ENCODE measurements at places on chromosomes 11 and 22.

DNA sequence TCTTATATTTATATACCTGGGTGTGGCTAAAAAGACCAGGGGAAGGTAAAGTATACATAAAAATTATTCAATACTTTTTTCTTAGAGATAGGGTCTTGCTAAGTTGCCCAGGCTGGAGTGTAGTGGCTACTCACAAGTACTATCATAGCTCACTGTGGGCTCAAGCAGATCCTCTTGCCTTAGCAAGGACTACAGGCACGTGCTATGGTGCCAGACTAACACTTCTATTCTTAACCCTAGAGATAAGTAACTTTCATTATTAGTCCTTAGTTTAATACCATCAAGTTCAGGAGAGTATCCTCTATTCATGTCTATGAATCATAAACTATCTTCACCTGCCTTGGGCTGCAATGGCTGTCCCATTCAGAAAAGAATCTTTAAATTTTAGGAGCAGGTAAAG lies 11.9 kb downstream of the FCHSD2 start:
- DNase-seq = no peak

DNA sequence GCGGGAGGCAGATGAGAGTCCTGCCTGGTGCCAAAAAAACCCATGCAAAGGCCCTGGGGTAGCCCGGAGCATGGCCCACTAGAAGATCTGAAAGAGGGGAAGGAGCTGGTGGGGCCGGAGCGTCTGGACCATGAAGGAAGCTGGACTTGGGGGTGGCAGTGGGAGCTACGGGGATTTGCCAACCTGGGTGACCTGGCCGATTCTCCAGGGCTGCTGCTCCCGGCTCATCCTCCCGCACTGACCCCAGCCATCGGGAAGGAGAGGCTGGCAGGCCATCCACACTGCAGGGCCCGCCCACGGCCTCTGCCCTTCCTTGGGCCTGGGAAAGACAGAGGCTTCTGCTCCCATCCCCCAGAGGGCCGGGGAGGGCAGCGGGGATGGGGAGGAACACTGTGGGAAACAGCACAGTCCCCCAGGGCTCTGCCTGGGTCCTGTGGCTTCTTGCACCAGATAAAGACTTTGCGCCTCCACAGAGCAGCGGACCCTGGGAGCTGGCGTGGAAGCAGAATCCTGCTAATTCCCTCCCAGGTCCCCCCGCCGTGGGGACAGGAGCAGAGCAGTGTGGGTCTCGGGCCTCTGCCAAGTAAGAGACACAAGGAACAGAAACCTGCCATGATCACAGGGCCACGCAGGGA lies 87.1 kb upstream of the LINC01488 start:
- peak; percentile 43 for DNase-seq

DNA sequence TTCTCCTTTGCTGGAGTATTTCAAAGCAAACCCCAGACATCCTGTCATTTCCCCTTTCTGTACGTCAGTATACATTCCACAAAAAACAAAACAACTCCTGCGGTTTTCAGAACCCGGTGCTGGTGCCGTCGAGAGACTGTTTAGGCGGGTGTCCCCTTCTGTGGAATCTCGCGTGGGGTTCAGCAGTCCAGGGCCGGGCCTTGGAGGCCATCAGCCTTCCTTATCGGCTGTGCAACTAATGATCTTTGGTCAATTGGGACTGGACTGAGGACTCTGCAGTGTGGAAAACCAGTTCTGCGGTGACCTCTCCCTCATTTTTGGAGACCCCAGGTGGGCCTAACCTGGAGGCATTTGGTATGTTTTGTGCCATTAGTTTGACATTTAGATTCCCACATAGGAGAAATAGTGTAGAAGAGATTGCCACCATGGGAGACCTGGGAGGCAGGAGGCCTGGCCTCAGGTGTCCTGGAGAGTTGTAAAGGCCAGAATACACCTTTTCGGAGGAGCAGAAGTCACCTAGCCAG lies 84.4 kb downstream of the TBC1D22A start:
- no peak for DNase-seq

GRCh38 chr11:87007963-87008362 lies 29.8 kb upstream of the TMEM135 start:
- DNase-seq = no peak

GRCh38 chr11:57073128-57073527 lies 84.4 kb downstream of the OR5AK2 start:
- no peak for DNase-seq

DNA sequence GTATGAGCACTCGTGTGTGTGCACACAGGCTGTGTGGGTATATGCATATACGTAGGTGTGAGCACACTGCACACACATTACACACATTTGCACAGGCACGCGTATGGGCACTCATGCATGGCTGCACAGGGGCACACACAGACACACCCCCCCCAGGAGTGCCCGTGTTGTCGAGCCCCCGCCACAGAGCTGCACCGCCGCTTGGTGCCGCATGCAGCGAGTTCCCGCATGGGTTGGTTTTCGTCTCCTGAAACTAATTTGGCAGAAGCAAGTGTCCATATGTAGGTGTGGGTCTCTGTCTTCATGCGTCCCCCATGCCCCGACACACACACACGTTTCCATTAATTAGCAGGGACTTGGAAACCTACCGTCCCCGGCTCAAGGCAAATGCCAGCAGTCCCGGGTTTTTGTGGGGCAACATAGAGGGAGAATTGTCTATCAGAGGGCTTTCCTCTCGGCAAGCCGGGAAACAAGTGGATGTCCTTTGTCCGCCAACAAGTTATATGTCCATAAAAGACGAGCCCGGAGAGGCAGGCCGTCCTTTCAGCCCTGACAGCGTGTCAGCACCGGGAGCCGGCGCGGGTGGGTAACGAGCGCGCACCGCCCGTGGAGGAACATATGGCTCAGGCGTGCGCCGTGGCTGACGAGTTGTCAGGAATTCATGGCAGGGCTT lies 1291.7 kb downstream of the BRD1 start:
- DNase-seq = no peak

GRCh38 chr22:50599816-50600455 lies 657 bp upstream of the MAPK8IP2 start:
- no peak for DNase-seq

DNA sequence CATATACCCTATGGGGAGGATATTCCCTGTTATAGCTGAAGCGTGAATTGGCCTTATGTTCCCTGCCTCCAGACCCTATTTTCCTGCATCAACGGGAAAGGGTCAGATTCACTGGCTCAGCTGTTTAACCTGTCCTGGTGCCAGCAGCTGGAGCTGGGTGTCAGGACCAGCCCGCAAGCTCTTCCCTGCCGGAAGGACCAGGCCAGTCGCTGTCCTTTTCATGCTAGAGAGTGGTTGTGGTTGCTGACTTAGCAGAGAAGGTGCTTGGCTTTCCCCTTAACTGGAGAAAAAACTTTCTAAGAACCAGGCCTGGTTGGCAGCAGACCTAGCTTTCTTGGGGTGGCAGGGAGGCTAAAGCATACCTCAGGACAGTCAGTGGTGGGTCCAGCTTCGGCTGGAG lies 5.2 kb upstream of the SREBF2 start:
- DNase-seq = no peak

DNA sequence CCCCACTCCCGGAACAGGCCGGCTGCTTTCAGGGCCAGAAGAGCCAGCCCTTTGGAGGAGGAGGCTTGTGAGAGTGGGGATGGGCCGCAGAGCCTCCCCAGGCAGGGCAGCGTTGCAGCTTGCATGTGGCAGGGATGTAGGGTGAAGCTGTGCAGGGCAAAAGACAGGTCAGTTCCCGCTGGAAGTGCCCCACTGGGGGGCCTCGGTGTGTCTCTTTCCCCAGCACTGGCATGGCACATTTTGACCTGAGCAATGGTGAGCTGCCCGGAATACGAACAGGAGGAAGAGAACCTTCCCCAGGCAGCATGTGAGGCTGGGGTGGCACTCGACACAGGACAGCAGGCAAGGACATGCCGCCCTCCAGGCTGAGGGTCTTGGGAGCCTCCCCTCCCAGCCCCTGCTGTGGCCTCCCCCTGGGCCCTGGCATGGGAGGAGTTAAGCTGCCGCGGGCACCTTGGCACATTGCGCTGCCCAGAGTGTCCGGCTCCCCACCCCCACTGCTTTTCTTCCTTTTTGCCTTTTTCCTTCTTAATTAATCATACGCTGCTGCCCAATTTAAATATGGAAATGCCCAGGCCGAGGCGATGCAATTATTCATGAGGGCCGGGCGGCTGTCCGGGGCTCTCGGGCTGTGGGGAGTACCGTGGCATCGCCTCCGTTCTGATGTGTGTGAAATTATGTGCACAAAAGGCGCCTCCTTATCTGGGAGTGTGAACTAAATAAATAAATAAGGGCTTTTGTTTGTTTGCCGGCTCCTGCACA lies 76.0 kb upstream of the WNT7B start:
- peak; percentile 54 for DNase-seq

DNA sequence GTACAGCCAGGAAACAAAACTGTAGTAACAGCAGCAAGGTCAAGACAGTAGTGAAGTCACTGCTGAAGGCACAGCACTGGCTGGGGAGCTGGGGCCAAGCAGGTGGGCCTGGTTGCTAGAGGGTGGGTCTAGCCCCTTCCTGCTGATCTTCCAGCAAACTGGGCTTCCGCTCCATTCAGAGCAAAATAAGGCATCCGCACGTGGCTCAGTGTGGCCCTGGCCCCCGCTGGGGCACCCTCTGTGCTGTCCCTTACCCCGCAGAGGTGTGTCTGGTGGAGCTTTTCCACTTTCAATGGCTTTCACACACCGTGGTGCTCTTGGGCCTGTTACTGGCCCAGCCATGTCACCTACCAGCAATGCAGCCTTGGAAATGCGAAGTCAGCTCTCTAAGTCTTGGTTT lies 162.4 kb upstream of the B3GAT1 start:
- DNase-seq = no peak

Measured in dorsolateral prefrontal cortex (tissue), 122 donors.